Hippocampal formation (tissue), 2 donors: ENCODE measurements at places on chromosomes 2 and 18.

DNA sequence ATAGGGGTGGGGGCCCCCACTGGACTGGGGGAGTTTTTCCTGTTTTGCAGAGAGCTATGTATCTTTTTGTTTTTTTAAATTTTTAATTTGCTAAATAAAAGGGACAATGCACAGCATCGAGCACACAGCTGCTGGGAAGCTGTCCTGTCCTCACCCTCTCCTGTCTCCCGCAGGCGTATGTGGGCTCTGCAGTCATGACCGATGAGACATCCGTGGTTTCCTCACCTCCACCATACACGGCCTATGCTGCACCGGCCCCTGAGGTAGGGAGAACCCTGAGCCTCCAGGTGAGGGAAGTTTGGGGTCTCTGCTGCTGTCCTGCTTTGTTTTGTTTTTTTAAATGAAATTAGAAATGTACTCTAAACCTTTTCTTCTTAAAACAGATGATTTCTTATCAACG lies 27.6 kb downstream of the PLEKHB2 start:
- no peak for DNase-seq

- no peak for DNase-seq
These were observed 33.3 kb upstream of the SLC35F6 start for GRCh38 chr2:26730549-26731344.

DNA sequence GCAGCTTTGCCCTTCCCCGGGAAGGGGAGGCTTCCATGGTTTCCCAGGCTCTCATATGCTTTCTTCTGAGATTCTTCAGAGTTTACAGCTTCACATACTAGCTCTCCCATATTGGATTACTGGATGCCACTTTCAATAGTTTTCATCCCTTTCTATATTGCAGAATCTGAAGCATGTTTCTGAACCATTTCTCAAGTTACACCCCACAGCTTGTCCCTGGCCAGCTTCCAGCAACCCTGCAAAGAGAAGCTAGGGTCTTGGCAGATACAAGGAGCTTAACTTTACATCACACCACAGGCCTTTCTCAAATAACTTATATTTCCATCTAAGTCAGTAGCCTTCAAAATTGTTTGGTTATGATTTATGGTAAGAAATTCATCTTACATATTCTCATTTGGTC lies 39.6 kb downstream of the LHCGR start:
- no peak for DNase-seq

GRCh38 chr2:239187464-239188253 lies 213.2 kb downstream of the HDAC4 start:
- no peak for DNase-seq

GRCh38 chr18:50850307-50851065 lies 28.4 kb upstream of the ME2 start:
- DNase-seq = no peak
